NCI-H1092 treated with DMSO at 0.1 percent for 48 hours (cell line): ENCODE measurements at places on chromosomes 3 and 15.

- no peak for DNase-seq
These were observed 21.3 kb downstream of the ITGA11 start for GRCh38 chr15:68410466-68411342.

- DNase-seq = no peak
These were observed 30.9 kb upstream of the POLG start for GRCh38 chr15:89365462-89366065.

GRCh38 chr3:87298111-87298718 is 21.8 kb upstream of the POU1F1 start:
- peak; percentile 34 for DNase-seq

GRCh38 chr3:19539518-19540392 is 391.4 kb downstream of the KCNH8 start:
- no peak for DNase-seq

DNA sequence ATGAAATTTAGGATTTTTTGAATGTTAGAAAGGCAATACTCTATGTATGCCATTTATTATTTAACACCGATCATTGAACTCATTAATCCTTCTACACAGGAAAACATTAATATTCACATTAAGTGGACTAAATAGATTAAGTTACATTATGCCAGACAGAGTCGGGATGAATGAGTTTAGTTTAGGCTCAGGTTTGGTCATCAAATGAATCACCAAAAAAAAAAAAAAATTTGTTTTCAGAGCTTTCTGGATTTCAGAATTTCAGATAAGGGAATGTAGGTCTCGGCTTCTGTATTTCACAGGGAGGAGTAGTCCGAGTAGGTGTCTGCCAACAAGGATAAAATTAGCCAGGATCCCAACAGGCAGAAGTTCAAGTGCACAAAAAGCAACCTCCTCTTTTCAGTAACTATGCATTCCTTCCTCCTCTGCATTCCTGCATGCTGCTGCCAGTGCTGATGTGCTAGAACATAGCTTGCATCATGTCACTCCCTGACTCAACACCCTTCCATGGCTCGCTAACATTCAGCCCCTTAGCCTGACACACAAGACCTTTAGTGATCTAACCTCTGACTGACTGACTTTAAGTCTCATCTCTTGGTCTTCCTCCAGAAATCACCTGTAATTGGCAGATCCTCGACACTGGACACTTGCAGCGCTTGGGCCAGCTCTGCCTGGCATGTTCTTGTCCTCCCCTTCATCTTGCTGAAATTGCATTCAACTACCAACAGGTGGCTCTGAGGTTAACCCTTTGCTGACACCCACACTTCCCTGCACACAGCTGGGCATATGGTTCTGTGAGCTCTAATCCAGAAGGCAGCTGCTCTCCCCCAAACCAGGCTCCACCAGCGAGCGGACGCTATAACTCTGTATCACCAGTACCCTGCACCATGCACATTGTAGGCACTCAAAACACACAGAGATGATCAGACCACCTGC is 145.4 kb upstream of the PROK2 start:
- DNase-seq = no peak

DNA sequence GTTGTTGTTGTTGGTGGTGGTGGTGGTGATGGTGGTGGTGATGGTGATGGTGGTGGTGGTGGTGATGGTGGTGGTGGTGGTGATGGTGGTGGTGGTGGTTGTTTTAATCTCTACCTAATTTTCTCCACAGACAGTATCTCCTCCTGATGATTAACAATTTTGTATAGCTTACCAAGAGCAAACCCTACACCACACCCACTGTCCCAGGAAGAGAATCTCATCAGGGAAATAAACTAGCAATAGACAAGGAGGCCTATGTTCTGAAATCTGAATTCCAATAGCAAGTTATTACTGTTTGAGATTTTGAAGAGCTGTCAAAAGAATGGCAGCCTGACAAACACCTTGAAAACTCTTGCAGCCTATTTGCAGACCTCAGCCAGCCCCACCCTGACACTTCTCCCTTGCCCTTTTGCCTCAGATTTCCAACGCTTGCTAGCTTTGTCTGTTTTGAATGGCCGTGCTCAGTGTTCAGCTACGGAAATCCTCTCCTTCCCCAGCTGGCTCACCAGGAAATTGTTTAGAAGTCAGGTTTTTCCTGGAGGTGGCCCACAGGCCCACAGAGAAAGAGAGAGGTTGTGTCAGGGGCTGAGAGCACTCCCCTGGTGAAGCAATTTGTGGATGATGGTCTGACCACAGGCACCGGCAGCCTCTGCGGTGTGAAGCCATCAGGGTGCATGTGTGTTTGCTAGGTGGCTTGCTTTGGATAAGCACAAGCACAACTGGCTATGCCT is 101.6 kb downstream of the MAGI1 start:
- DNase-seq = no peak

DNA sequence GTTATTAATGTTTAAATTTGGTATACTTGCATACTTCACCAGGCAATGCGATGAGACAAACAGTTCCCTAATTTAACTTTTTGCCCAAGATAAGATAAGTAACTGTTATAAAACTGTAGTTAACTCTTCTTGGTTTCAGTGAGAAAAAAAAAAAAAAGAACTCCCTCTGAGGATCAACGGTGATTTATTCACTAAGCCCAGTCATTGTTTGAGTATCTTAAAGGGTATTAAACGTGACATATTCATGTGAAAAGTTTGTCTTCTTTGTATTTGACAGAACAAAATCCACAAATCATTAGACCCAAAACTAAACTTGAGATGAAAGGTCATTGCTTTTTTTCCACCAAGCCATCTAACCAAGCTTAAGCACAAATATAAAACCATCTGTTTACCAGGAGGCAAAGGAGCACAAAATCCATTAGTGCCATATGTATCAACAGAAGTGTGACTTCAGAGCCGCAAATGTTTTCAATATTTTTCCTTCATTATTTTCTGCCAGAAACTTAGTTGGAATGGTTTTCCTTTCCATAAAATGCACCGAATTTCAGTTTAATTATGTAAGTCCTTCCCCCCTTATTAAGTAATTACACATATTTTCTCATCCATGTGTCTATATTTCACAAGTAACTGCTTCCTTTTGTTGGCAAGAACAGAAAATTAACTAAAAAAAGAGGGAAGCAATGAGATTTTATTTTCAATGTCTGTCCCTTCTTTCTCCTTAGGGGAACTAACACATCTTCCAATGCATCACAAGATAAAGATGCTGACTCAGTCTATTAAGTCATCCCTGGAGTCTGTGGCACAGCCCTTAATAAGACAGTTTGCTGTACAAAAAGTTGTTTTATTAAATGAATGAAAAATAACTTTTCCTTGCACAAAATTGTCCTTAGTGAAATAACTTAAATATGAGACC is 92.2 kb upstream of the RAP2B start:
- DNase-seq = no peak

DNA sequence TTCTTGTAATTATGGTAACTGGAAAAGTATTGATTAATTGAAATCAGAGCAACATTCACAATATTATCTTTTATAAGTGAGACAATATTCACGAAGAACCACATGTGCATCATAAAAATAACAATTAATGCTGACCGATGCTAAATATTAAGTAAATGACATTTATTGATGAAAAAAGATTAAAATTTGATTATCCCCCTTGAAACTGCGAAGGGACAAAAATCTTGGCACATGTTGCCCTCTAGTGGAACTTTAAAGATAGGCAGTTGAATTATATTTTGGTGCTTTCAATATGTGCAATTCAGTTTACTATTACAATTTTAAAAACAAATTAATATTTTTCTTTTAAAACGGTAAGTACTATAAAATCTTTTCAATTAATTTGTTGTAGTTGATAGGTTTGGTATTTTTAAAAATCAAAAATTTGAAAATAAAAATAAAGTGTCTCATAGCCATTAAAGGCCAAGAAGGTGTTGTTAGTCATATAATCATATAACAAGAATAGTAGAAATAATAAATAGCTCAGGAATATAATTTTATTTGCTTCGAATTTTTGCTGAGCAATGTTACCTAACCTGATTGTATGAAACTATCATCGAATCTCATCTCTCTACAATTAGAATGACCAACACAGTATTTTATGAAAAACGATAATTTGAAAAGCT is 270.2 kb downstream of the ROBO1 start:
- peak; percentile 5 for DNase-seq

GRCh38 chr3:147423798-147424580 is 14.8 kb downstream of the ZIC1 start:
- no peak for DNase-seq
